ENCODE measurements at places on chromosomes 1 and 21. TPM values are rescaled to one million over a fixed set of nuclear protein-coding genes. Genes with fewer than 3 reads are reported as not detected.

E2F2 gene
- under 0.01 TPM for total RNA-seq

C1QC gene
- total RNA-seq: not detected

ANGPTL1 gene
- total RNA-seq: not detected

RBP7 gene
- 1.7 TPM for total RNA-seq

SYT6 gene
- not detected for total RNA-seq

LRRC7 gene
- total RNA-seq: not detected

PEAR1 gene
- 1.5 TPM for total RNA-seq

ADAR gene
- 57.6 TPM for total RNA-seq

AP4B1 gene
- total RNA-seq: 8.7 TPM

TBX15 gene
- total RNA-seq: not detected

SLAMF9 gene
- total RNA-seq: 12.1 TPM

KLF17 gene
- 0.24 TPM for total RNA-seq

All from tracheal epithelial cell (primary cell).